ENCODE measurements at places on chromosomes 2 and 18. TPM values are rescaled to one million over a fixed set of nuclear protein-coding genes. Genes with fewer than 3 reads are reported as not detected.

Gene REEP1
- total RNA-seq, result 0.71 TPM

Gene SLC16A14
- 7.8 TPM for total RNA-seq

GRCh38 chr2:176158186-176158591, 1.1 kb downstream of the HOXD3 start:
- H3K4me3 ChIP-seq, result no peak overlapping the region
- DNase-seq, result no peak
- no peaks in the 10 kb centered on the region for H3K36me3 ChIP-seq
- no peak overlapping the region for H3K27ac ChIP-seq
- peaks cover 85% of the 10 kb centered on the region for H3K27me3 ChIP-seq
- no peaks in the 10 kb centered on the region for H3K4me1 ChIP-seq

GRCh38 chr2:164429354-164429753, 191.9 kb downstream of the GRB14 start:
- H3K4me1 ChIP-seq, result no peaks in the 10 kb centered on the region
- DNase-seq, result no peak
- H3K4me3 ChIP-seq, result no peak overlapping the region
- H3K36me3 ChIP-seq, result no peaks in the 10 kb centered on the region
- no peak overlapping the region for H3K27ac ChIP-seq
- H3K27me3 ChIP-seq, result no peaks in the 10 kb centered on the region

GRCh38 chr2:122034344-122034743, 278.9 kb downstream of the TSN start:
- H3K36me3 ChIP-seq, result no peaks in the 10 kb centered on the region
- peaks cover 5% of the 10 kb centered on the region for H3K4me1 ChIP-seq
- no peaks in the 10 kb centered on the region for H3K27me3 ChIP-seq
- DNase-seq, result no peak
- no peak overlapping the region for H3K4me3 ChIP-seq

DNA sequence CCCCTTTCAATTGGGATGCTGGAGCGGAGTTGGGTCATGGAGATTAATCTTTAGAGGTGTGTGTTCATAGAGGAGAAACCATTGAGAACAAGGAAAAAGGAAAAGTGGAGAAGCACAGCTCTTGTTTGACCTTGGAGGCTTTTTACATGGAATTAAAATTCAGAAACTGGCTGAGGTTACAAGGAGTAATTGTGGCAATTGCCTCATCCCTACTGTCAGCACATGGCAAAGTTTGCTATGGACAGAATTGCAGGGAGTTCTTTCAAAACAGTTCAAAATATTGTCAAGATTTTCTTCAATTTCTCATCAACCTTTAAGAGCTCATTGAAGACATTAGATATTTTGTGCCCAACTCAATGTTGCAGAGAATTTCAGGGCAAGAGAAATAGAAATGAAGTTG, 232.7 kb downstream of the SLC8A1 start:
- no peak overlapping the region for H3K27ac ChIP-seq
- H3K4me3 ChIP-seq, result no peak overlapping the region
- DNase-seq, result no peak
- H3K27me3 ChIP-seq, result no peaks in the 10 kb centered on the region
- H3K4me1 ChIP-seq, result no peaks in the 10 kb centered on the region

Data from activated T-helper 2 cell treated with anti-CD3 and anti-CD28 coated beads, Interferon-gamma antibody, Interleukin-2, Interleukin-4, amounts not matched to agents 10 μg/mL and 5 μg/mL and 100 μg/mL, durations not matched to agents 14 hours and 24 hours and 36 hours (primary cell).